ENCODE measurements at places on chromosomes 6 and 20.

- no peak overlapping the region for H3K4me3 ChIP-seq
- H3K27ac ChIP-seq: peak overlapping the region; percentile 16
- H3K27me3 ChIP-seq: no peaks in the 10 kb centered on the region
- H3K36me3 ChIP-seq: no peaks in the 10 kb centered on the region
Measured at GRCh38 chr6:90135667-90136066, 161.0 kb downstream of the BACH2 start.

GRCh38 chr6:73943930-73944652 lies 248.1 kb downstream of the CD109 start:
- H3K27ac ChIP-seq: no peak overlapping the region
- no peak overlapping the region for H3K4me3 ChIP-seq
- peaks cover 4% of the 10 kb centered on the region for H3K27me3 ChIP-seq
- no peaks in the 10 kb centered on the region for H3K36me3 ChIP-seq
- DNase-seq: no peak
- H3K4me1 ChIP-seq: no peaks in the 10 kb centered on the region

DNA sequence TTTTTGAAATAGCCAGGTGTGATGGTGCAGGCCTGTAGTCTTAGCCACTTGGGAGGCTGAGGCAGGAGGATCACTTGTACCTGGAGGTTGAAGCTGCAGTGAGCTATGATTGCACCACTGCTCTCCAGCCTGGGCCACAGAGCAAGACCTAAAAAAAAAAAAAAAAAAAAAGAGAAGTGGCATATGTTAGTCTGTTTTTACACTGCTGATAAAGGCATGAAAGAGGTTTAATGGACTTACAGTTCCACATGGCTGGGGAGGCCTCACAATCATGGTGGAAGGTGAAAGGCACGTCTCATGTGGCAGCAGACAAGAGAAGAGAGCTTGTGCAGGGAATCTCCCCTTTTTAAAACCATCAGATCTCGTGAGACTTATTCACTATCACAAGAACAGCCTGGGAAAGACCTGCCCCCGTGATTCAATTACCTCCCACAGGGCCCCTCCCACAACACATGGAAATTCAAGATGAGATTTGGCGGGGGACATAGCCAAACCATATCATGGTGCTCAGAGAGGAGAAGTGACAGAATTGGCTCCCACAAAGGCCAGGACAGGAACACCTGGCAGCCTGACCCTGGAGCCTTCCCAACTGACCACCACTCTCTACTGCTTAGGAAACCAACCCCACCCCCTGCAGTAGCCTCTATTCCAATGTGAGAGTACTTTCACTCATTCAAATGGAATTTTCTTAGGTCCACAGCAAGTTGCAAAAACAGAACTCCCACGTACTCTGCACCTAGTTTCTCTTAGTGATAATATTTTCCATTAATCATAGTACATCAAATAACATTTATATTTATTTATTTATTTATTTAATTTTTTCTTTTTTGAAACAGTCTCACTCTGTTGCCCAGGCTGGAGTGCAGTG lies 29.8 kb downstream of the ARHGAP40 start:
- DNase-seq: no peak
- peaks cover 36% of the 10 kb centered on the region for H3K27me3 ChIP-seq
- no peak overlapping the region for H3K4me3 ChIP-seq
- H3K36me3 ChIP-seq: no peaks in the 10 kb centered on the region

DNA sequence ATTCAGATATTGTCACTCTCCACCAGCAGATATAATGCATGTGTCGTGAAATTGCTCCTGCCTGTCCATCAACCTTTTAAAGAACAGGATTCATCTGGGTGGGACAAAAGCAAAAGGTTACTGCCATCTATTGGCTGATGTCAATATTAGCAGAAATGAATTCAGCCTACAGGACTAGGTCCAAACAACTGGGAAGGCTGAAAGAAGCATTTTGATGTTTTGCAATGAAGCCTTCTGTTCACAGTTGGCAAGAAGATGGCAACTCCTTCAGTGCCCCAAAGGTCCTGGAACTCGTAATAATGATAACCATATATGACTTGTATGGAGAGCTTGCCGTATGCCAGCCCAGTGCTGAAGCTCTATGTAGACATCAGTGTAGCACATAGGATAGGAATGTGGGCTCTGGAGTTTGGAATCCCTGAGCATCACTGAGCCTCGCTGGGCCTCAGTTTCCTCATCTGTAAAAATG lies 7.5 kb downstream of the BCAS1 start:
- no peaks in the 10 kb centered on the region for H3K36me3 ChIP-seq
- no peak overlapping the region for H3K4me3 ChIP-seq
- H3K4me1 ChIP-seq: peaks cover 29% of the 10 kb centered on the region
- peaks cover 13% of the 10 kb centered on the region for H3K27me3 ChIP-seq
- no peak overlapping the region for H3K27ac ChIP-seq
- no peak for DNase-seq

DNA sequence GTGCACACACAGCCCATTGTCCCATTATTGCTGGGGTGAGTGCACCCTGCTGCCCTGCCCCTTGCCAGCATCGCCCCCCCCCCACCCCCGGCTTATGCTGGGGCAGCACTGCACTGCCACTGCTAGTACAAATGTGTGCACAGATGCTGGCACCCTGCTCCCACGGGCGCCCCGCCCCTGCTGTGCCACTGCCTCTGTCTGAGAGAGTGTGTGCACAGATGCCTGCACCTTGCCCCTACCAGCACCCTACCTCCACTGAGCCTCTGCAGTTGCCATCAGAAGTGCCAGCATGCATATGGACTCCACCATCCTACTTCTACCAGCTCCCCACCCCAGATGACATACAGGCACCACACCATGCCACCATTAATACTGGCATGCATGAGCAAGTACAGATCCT lies 454.6 kb upstream of the KHDRBS2 start:
- H3K4me3 ChIP-seq: no peak overlapping the region
- peaks cover 4% of the 10 kb centered on the region for H3K27me3 ChIP-seq
- no peaks in the 10 kb centered on the region for H3K4me1 ChIP-seq
- DNase-seq: no peak
- no peak overlapping the region for H3K27ac ChIP-seq

DNA sequence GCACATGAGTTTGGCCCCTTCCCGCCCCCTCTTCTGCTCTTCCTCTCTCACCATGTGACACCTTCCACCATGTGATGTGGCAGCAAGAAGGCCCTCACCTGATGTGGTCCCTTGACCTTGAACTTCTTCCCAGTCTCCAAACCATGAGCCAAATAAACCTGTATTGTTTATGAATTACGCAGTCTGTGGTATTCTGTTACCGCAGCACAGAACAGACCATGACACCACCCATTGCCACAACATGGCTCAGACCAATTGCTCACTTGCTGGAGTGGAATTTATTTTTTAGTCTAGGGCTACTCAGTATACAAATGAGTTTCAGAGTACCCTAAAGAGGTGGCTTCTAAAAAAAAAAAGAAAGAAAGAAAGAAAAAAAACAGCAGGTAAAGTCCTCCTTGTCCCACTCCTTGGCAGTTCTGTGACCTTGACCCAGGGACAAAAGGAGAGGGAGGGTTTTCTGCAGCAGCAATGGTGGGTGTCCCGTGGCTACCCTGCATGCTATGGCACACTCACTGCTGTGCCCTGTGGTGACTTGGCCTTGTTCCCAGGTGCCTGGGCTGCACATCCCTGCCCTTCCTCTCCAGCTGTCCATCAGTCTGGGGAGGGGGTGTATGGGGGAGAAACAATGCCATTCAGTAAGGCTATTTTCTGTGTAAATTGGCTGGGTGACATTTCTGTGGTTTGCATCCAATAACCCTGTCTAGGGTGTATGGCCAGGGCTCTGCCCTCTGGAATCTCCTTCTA lies 5.4 kb upstream of the VSX1 start:
- H3K27me3 ChIP-seq: peaks cover 90% of the 10 kb centered on the region
- no peak overlapping the region for H3K27ac ChIP-seq
- no peaks in the 10 kb centered on the region for H3K36me3 ChIP-seq
- no peak for DNase-seq

DNA sequence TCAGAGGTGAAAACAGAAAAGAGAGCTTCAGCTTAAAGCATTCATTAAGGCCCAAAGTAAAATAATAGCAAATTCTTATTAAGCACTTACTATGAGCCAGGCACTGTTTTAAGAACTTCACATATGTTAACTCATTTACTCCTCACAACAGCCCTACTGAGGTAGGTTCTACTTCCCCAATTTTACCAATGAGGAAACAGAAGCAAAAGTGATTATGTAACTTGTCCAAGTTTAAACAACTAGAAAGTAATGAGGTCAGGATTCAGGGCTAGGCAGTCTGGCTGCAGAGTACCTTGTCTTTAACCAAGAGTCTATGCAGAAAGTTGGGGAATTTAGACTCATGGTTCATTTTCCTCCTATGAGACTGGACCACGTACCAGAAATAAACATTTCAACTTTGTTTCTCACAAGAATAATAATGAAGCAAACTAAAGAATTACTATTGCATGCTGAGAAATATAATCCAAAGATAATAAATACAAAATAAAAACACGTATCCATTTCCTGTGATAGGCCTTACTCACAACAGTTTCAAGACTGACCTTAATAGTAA lies 3.8 kb downstream of the COL21A1 start:
- no peaks in the 10 kb centered on the region for H3K36me3 ChIP-seq
- H3K27me3 ChIP-seq: peaks cover 30% of the 10 kb centered on the region
- H3K27ac ChIP-seq: no peak overlapping the region
- no peak overlapping the region for H3K4me3 ChIP-seq

GRCh38 chr6:116156405-116157326 lies 30.7 kb upstream of the COL10A1 start:
- no peak overlapping the region for H3K4me3 ChIP-seq
- peaks cover 4% of the 10 kb centered on the region for H3K27me3 ChIP-seq
- H3K36me3 ChIP-seq: peaks cover 10% of the 10 kb centered on the region
- H3K27ac ChIP-seq: no peak overlapping the region
- H3K4me1 ChIP-seq: no peaks in the 10 kb centered on the region

GRCh38 chr6:4946521-4946920 lies 57.3 kb downstream of the RPP40 start:
- peaks cover 42% of the 10 kb centered on the region for H3K4me1 ChIP-seq
- DNase-seq: no peak
- H3K27ac ChIP-seq: no peak overlapping the region

- H3K4me1 ChIP-seq: peaks cover 52% of the 10 kb centered on the region
- H3K4me3 ChIP-seq: no peak overlapping the region
- H3K27me3 ChIP-seq: peaks cover 2% of the 10 kb centered on the region
Measured at GRCh38 chr6:79671600-79672266, 40.6 kb downstream of the SH3BGRL2 start.

GRCh38 chr6:209432-210103 lies 82.7 kb upstream of the DUSP22 start:
- DNase-seq: no peak
- H3K4me1 ChIP-seq: peaks cover 48% of the 10 kb centered on the region
- no peak overlapping the region for H3K4me3 ChIP-seq
- H3K27me3 ChIP-seq: peaks cover 44% of the 10 kb centered on the region

- peaks cover 15% of the 10 kb centered on the region for H3K36me3 ChIP-seq
- H3K4me1 ChIP-seq: peaks cover 76% of the 10 kb centered on the region
- H3K27me3 ChIP-seq: peaks cover 10% of the 10 kb centered on the region
- no peak for DNase-seq
Measured at GRCh38 chr6:170276369-170277057, 14.4 kb downstream of the DLL1 start.

DNA sequence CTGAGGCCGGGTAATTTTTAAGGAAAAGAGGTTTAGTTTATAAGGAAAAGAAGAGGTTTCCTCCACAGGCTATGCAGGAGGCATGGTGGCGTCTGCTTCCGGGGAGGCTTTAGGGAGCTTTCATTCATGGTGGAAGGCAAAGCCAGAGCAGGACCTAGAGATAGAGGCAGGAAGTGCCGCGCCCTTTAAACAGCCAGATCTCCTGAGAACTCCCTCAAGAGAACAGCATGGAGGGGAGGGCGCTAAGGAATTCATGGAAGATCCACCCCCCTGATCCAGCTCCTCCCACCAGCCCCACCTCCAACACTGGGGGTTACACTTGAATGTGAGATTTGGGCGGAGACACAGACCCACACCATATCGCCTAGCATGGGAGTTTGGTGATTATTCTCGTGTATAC lies 13.9 kb upstream of the DACT2 start:
- H3K27me3 ChIP-seq: peaks cover 43% of the 10 kb centered on the region
- peaks cover 19% of the 10 kb centered on the region for H3K4me1 ChIP-seq
- DNase-seq: no peak
- no peaks in the 10 kb centered on the region for H3K36me3 ChIP-seq

GRCh38 chr6:93177438-93177837 lies 241.9 kb downstream of the EPHA7 start:
- no peaks in the 10 kb centered on the region for H3K27me3 ChIP-seq
- H3K4me3 ChIP-seq: no peak overlapping the region
- no peaks in the 10 kb centered on the region for H3K36me3 ChIP-seq

DNA sequence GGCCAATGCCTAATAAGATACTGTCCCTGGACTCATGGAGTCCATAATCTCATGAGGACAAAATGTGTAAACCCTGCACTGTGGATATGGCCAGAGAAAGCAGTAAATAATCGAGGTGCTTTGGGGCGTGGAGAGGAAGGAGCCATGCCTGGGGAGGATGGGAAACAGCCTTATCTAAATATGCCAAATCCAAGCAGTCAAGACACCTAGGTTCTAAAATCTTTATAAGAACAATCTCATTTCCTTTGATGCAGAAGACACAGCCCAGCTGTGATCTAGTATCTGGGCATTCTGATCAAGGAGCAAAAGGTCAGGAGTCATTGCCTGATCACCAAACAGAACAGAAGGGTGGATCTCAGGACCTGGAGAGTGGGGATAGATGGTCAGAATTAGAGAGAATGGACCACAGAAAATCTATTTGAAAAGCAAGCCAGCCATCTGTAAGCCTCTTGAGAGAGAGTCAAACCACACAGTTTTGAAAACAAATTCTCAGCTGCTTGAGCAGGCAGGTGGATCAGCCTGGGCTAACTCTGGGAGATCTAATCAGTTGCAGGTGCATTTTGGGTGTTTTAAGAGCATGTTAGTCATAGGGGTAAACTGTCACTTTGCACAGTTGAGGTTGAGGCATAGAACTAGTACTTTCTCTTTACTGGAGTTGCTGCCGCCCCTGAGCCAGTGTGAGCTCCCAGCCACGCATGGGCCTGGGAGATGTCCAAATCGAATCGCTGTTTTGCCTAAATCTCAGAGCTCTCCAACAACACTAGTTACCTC lies 130.8 kb upstream of the TNFAIP3 start:
- H3K4me1 ChIP-seq: peaks cover 44% of the 10 kb centered on the region
- peak overlapping the region; percentile 20 for H3K27ac ChIP-seq
- H3K4me3 ChIP-seq: no peak overlapping the region
- no peaks in the 10 kb centered on the region for H3K36me3 ChIP-seq

Data from nephron progenitor cell (in vitro differentiated cells).